ENCODE measurements at places on chromosomes 5 and 9.

DNA sequence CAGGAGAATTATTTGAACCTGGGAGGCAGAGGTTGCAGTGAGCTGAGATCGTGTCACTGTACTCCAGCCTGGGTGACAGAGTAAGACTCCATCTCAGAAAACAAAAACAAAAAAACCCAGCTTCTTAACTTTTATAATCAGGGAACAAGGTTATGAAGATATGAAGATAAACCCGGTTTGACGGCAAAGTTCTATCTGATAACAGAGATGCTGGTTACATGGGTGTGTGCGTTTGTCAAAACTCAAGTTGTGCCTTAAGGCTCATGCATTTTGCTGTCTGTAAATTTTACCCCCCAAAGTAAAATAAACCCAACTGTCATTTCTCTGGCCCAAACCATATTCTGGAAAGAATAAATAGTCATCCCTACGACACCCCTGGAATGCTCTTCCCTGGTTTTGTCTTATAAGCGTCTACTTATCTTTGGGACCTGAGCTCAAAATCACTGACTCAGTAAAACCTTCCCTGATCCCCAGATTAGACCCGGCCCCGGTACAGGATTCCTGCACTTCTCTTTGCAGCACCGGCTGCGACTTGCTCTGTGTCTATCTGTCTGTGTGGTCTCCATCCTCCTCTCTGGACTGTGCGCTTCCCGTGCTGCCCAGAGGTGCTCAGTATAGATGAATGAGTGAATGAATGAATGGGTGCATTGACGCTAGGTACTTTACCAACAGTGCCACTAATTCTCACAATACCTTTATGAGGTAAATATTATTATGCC is 172.2 kb downstream of the DAB2IP start:
- no peak for DNase-seq

DNA sequence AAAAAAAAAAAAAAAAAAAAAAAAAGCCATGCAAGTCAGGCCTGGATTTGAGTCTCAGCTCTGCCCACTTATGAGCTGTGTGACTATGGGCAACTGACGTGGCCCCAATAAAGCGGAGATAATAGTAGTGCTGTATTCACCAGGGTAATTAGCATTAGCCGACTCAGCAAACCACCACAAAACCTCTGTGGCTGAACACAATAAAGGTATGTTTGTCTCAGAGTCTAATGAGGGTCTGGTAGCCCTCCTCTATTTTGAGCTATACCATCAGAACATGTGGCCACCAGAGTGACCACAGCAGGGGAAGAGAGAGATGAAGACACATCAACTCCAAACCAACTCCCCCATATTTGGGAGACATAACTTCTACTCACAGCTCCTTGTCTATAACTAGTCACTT is 15.9 kb downstream of the SWI5 start:
- DNase-seq, result no peak

GRCh38 chr9:76302543-76302942 is 91.7 kb downstream of the RFK start:
- no peak for DNase-seq

- DNase-seq, result no peak
Observed at GRCh38 chr9:135903358-135903656, 4.0 kb downstream of the CAMSAP1 start.

- DNase-seq, result peak; percentile 16
Observed at GRCh38 chr5:7897014-7897600, 28.2 kb downstream of the MTRR start.

DNA sequence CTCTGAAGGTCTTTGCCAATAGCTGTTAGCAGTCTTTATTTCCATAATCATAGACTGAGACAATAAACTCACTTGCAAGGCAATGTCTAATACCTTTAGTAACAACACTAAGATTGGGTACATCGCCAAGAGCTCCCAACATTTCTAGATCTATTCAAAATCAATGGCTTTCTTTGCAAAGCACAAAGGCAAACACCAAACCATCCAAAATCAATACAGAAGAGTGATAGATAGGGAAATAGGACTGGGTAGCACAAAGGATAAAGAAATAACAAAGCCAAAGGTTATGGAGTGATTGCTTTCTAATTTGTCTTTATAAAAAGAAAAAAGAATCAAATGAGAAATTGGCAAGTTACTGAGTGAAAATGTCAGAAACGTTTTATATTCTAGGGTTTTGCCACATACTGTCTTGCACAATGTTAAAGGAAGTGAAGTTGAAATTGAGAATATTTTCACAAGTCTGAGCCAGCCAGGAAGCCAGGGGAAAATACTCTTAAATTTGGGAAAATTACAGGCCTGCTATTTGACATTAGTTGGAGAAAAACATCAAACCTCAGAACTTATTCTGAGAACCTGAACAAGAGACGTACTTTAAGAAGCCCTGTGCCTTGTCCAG is 53.3 kb upstream of the LHFPL2 start:
- DNase-seq, result peak; percentile 54

All from inflammatory macrophage treated with lipopolysaccharide for 1 hour (primary cell).